MCF 10A (cell line): ENCODE measurements at places on chromosomes 5 and 9. TPM values are rescaled to one million over a fixed set of nuclear protein-coding genes. Genes with fewer than 3 reads are reported as not detected.

DNA sequence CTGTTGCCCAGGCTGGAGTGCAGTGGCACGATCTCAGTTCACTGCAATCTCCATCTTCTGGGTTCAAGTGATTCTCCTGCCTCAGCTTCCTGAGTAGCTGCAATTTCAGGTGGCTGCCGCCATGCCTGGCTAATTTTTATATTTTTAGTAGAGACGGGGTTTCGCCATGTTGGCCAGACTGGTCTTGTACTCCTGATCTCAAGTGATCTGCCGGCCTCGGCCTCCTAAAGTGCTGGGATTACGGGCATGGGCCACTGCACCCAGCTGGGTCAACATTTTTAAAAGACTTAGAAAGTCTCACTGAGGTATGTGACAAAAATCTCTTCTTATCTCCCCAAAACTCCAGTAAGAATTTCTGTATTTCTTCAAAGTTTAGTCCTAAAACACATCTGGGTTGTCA, 211.6 kb downstream of the CTNND2 start:
- DNase-seq = no peak

GRCh38 chr5:56164376-56164775, 68.8 kb downstream of the ANKRD55 start:
- no peak for DNase-seq

- DNase-seq = no peak
Observed at GRCh38 chr5:136296846-136297245, 68.5 kb downstream of the TRPC7 start.

DNA sequence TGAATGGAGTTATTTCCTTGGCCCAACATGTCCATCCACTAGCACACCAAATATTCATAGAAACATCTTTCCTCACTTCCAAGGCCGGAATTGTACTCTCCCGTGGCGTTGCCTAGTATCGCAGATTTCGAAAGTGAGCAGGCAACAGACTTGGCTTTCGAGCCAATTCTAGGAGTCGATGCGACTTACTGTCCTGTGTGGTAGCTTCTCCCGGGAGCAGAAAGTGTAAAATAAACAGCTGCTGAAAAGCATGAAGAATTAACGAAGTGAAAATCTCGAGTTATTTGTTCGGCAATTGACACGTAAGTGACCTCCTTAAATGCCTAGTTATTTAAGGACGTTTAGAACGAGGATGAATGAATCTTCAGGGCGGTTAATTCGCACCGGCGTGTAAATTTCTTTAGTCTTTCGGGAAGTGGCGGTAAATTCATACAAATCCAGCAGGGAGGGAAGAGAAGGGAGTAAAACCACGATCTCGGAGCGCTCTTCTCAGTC, 449 bp upstream of the PCSK5 start:
- DNase-seq = peak; percentile 62

GRCh38 chr9:21996858-21997257, 2.3 kb downstream of the CDKN2B-AS1 start:
- DNase-seq = no peak

DNA sequence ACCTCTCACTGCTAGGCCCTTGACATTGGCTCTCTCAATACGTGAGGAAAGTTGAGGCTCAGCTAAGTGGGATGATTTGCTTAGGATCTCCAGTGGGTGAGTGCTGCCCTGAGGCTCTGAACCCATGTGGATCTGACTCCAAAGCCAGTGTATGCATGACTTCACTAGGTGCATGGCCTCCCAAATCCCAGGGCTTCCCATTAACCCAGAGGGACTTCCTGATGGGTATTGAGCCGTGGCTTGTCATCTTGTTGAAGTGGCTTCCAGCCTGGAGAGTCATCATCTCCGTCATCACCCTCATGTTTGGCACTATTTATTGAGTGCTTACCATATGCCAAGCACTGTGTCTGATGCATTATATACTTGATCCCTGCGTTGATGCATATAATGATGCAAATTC, 37.3 kb upstream of the TEX48 start:
- DNase-seq = peak; percentile 27

DNA sequence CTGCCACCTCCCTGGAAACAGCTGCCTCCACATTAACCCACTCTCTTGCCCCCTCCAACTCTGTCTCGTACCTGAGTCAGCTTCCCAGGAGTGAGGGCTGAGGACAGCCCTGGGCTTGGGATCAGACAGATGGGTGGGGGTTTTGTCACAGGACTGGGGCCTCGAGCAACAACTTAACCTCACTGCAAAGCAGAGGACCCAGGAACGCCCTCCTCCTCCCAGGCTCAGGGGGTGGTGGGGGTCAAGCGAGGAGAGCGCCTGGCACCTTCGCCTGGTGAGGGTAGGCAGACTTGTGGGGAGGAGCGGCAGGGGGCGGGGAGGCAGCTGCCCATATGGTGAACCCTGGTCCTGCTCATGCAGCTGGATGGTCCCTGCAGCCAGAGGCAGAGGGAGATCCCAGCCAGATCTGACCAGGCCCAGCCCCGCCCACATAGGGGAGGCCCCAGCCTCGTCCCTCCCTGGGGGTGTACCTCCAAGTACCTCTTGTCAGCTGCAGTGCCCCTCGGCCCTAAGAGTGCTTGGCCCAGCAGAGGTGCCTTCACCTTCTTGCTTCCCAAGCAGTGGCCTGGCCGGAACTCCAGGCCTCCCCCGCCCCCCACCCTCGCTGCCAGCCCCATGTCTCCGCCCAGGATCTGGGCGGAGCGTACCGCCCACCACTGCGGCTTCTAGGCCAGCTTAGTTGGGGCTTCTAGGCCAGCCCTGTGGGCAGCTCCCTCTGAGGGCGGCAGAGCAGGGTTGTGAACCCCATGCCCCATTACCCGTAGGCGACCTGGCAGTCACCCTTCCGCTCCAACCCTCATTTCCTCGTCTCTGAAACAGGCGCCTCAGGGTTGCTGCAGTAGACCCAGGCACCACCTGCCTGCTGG, at the start of gene SARDH:
Gene SARDH (minus strand): TSS at position 579 of the 866 bp plus-strand sequence. CDS start 4,179 bp downstream, outside the sequence.
- peak; percentile 28 for DNase-seq

DNA sequence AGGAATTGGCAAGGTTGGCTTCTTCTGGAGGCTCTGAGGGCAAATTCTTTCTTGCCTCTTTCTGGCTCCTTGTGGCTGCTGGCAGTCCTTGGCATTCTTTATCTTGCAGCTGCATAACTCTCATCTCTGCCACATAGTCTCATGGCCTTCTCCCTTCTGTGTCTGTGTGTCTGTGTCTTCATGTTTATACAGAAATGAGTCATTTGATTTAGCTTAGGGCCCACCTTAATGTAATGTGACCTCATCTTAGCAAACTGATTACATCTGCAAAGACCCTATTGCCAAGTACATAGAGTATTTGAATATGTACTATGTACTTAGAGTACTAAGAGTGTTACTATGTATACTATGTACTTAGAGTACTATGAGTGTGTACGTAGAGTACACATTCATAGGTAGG, 122.5 kb downstream of the RFK start:
- DNase-seq = no peak

- peak; percentile 4 for DNase-seq
Observed at GRCh38 chr9:35859310-35859989, 10.8 kb downstream of the OR13J1 start.

DNA sequence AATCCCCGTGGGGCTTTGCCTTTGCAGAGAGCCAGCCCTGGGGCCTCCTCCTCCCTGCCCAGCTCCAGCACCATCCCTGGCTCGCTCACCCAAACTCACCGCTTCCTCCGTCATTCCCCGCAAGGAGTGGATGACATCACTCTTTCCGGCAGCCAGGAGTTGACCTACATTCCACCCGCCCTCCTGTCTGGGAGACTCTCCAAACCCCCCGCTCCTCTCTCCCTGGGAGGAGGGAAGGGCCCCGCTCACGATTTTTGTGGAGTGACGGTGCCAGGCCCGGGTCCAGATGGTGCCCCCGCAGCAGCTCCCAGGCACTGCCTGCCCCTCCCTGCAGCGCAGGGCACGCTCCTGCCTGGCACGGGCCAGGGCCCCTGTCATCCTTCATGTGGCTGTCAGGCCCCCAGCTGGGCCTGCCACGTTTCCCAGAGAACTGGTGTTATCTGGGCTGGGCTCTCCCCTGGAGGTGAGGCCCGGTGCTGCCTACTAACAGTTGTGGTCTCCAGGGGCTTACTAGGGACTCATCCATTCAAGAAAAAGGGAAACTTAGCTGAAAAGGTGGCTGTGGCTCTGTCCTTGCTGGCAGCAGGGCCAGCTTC, 52.3 kb downstream of the NTNG2 start:
- peak; percentile 75 for DNase-seq

GRCh38 chr5:167908606-167909005, 382.8 kb upstream of the WWC1 start:
- peak; percentile 39 for DNase-seq

DNA sequence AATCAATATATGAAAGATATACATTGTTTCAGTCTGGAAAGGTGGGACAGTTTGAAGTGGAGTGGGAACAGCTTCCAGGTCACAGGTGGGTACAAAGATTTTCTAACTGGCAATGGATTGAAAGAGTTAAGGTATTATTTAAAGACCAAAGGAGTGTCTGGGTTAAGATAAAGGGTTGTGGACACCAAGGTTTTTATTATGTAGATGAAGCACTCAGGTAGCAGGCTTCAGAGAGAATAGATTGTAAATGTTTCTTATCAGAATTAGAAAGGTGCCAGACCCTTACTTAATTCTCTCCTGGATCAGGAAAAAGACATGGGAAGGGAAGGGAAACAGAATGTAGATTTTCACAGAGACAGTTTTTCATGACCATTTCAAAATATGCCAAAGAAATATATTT, 1174.8 kb downstream of the MAT2B start:
- no peak for DNase-seq

- DNase-seq = no peak
Observed at GRCh38 chr9:88605512-88606362, 70.8 kb downstream of the NXNL2 start.

DNA sequence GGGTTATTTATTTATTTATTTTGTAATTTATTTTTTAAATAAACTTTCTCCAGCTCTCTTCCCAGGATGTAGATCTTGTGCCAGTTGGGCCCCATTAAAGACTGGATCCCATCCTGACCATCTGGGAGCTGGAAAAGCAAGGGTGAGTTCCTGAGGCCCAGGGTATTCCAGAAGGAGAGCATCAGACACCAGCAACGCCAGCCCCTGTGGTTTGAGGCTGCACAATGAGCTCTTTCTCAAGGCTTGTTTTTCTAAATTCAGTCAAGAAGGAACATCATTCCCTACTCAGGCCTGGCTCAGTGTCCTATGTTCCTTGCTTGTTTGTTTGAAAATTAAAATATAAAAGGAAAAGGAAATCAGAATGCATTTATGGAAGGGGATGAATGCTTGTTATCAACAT, 313.3 kb downstream of the EBF1 start:
- DNase-seq = no peak

GRCh38 chr9:118268046-118268445, 563.8 kb downstream of the TLR4 start:
- DNase-seq = no peak

Gene GALNT12
- not detected in 2 replicates for total RNA-seq

Gene IGIP
- 7.5 and 8.3 TPM in 2 replicates for total RNA-seq

Gene PCSK1
- 2.8 and 4.4 TPM in 2 replicates for total RNA-seq

Gene GPRIN1
- total RNA-seq = 3.0 and 3.7 TPM in 2 replicates

Gene GRAMD2B
- total RNA-seq = 7.1 and 11.1 TPM in 2 replicates

Gene CARTPT
- not detected in 2 replicates for total RNA-seq

Gene IRX2
- 35.4 and 43.4 TPM in 2 replicates for total RNA-seq

Gene PCDHB4
- 0.44 and 1.3 TPM in 2 replicates for total RNA-seq

Gene HK3
- not detected in 2 replicates for total RNA-seq
